Skeletal muscle cell (primary cell): ENCODE measurements at places on chromosomes 11 and 22.

GRCh38 chr11:4740735-4741134 is 29.0 kb downstream of the OR51F1 start:
- no peak for DNase-seq

DNA sequence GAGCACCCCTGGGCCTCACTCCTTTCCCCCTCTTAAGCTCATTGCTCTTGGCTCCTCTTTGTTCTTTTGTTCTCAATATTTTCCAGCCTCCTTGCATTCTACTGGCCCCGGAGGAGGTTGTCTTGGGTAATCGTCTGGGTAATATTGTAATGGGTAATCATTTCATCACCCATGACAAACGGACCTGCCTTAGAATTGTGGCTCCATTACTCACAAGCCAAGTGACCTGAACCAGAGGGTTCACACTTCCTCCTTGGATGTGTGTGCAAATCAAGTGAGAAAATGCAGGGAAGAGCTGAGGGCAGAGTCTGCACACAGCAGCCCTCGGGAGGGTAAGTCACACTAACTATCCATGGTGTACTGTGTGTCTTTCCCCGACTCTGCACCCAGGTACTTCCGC is 305.0 kb downstream of the BUD13 start:
- DNase-seq: no peak

- DNase-seq: no peak
These were observed 110.6 kb upstream of the ANO1 start for GRCh38 chr11:69967484-69967883.

- DNase-seq: peak; percentile 65
These were observed 257.8 kb upstream of the LUZP2 start for GRCh38 chr11:24238771-24239645.

GRCh38 chr22:36733271-36733670 is 29.7 kb upstream of the CACNG2 start:
- no peak for DNase-seq

DNA sequence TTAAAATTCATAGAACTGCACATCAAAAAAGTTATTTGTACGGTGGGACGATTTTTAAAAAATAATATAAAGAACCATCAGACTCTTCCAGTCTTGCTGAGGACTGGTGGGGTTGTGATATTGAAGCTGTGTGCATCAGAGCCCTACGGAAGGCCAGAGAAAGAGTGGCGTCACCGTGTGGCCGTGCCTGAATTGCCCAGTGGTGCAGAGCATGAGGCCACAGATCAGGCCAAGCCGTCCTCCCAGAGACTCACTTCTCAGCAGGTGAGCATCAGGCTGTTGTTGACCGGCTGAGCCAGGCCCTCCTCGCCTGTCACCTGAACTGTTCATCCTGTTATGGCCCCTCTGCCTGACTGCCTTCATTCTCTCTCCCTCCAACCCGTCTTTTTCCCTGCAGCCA is 1013.9 kb downstream of the TBC1D22A start:
- no peak for DNase-seq

GRCh38 chr11:12801976-12802375 is 127.8 kb downstream of the TEAD1 start:
- no peak for DNase-seq

- no peak for DNase-seq
These were observed 85.2 kb downstream of the TSPAN18 start for GRCh38 chr11:44811841-44812448.

DNA sequence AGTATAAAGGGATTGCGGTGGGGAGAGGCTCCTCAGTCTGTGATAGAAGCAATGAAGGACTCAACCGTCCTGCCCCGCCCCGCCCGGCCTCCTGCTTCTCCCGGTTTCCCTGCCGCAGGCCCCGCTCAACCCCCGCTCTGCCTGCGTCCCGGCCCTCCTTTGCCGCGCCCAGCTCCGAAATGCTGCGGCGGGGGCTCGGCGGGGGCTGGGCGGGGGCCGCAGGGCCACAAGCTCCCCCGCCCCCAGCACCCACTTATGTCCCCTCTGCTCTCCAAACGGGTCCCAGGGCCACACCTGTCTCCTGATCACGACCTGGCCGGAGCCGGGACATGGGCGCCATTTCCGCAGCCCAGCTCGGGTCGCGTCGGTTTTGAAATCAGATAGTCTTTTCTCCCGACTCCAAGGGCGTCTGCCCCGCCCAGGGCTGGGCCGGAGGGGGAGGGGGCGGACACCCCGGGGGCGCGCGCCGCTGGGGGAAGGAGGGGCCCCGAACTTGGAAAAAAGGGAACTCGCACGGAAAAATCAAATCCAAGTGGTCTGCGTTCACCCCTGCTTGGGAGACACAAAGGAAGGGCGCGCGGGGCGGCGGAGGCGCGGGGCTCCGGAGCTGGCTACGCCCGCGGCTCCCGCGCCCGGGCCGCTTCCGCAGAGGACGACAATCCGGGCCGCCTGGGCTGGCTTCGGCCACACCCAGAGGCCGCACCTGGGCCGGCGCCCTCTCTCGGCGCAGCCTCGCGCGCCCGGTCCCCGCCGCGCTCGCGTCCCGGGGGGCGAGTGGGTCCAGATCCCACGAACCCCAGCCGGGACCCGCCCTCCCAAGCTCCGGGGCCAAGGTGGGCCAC is 70.6 kb upstream of the EP300 start:
- DNase-seq: no peak

- no peak for DNase-seq
These were observed 11.2 kb upstream of the RBM4B start for GRCh38 chr11:66688561-66689534.

- no peak for DNase-seq
These were observed 108.9 kb upstream of the TOP3B start for GRCh38 chr22:22091400-22091878.

- no peak for DNase-seq
These were observed 41.8 kb upstream of the BARX2 start for GRCh38 chr11:129333873-129334272.

- no peak for DNase-seq
These were observed 454.1 kb upstream of the CADM1 start for GRCh38 chr11:115958089-115959000.

- no peak for DNase-seq
These were observed 508.7 kb upstream of the TENM4 start for GRCh38 chr11:79949574-79949973.

- DNase-seq: no peak
These were observed 8.9 kb downstream of the TTC17 start for GRCh38 chr11:43367382-43368178.

- DNase-seq: peak; percentile 55
These were observed 34.5 kb upstream of the ANO3 start for GRCh38 chr11:26297189-26297975.

DNA sequence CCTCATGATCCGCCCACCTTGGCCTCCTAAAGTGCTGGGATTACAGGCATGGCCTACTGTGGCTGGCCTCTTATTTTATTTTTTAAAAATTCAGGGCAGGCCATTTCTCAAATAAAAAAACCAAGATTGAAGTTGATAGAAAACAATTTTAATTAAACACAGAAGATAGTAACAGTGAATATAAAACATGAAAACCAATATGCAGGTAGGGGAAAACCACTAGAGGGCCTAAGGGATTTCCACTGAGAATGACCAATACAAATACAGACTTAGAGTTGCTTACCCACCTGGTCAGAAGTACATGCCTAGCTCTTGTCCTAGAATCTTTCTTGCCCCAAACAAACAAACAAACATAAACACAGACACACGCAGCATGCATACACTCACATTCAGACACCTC is 1.7 kb upstream of the RTCB start:
- DNase-seq: no peak

GRCh38 chr22:20865875-20866445 is 7.2 kb downstream of the SNAP29 start:
- DNase-seq: no peak

DNA sequence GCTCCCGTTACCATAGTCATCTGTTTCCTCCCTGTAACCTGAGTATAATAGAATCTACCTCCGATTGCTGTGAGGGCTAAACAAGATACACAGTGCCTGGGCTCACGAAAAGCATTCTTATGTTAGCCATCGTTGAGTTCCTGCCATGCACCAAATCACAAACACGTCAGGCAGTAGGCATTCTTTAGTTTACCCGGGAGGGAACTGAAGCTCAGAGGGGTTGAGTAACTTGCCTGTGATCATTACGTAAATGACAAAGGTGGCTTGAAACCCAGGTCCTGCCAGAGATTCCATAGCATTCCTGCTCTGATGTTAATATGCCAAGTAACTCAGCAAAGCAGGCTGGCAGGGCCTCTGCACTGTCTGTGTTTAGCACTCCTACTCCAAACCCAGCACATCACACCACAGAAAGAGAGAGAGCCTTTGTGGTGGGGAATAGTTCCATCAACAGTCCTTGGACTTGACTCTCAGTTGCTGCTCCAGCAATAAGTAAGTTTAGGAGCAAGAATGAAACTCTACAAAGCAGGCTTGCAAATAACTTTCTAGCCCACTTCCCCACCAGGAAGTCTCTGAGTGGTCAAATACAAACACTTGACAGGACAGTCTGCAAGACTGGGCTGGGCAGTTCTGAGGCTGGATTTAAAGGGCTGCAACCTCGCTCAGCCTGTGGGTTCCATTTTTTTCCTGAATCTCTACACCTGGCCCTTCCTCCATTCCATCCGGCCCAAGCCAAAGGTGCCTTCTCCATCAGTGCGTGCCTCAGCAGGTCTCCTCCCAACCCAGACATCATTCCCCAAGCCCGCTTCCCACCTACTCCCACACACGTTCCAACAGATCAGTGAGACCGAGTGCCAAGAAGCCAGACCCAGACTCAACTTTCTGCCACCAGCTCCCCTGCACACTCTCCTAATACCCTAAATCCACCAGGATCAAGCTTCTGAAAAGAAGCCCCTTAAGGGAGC is 1.1 kb downstream of the SCN2B start:
- no peak for DNase-seq

DNA sequence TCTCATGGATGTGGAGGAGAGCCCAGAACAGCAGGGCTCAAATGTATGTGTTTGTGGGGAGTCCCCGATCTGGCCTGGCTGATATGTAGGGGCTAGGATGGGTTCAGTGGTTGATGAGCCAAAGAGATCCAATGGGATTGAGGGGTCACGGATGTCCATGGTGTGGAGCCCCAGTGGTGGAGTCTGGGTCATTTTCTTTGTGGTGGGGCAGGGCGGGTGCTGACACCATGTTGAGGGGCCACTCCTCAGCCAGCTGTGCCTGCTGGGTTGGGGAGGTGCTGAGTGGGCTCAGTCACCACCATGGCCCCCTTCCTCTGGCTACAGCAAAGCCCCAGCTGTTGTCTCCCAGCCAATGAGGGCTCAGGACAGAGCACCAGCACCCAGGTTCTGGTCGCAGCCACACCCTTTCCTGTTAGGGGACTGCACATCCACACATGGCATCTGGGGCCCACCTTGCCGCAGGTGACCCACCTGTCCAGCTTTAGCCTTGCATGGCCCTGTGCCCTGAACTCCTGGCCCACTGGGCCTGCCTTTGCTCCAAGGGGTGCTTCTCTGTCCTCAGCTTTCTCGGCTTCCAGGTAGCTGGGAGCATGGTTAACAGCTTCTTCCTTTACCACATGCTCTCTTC is 3.2 kb upstream of the GNAZ start:
- DNase-seq: no peak

DNA sequence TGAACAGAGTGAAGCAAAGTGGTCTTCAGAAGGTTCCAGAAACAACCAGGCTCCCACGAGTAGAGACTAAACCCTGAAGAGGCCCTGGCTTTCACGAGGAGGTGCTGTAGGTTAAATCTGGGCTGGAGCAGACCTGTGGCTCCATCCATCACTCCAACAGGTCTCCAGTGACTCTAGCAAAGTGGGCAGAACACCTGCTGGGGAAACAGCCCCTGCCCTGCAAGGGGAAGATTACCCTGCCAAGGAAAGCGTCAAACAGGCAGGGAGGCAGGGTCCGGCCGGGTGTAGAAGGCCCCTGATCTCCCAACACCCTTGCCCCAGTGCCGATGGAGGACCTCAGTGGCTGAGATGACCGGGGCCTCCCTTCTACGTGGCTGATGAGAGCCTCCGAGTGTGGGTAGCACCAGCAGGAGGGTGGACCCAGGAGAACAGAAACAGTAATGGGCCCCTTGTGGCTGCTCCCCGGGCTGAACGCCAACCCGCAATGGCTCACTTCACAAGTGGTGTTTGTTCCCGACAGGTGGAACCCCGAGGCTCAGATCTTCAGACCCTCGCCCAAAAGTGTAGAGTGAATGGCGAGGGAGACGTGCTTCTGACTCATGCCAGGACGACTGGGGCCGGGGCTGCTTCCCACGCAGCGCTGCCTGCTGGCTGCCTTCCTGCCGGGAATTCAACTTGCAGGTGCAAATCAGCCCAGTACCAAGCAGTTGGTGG is 112.0 kb downstream of the SHANK2 start:
- DNase-seq: no peak

DNA sequence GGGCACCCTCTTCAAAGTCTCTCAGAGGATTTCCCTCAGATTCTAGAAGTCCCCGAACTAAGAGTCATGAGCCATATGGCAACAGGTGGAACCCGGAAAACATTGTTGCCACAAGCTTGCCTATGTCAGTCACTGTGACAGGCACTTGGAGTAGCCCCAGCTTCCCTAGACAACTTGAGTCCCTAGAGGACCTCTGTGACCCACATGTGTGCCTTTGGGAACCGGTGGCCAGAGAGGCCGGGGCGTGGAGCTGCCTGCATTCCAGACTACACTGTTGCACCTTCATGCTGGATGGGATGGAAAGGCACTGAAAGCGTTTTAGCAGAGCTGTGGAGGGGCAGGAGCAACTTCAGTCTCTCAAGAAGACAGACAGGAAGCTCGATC is 12.1 kb downstream of the SLC37A2 start:
- DNase-seq: no peak

- peak; percentile 55 for DNase-seq
These were observed at the start of gene PRR5 for GRCh38 chr22:44701824-44702478. Gene PRR5, plus strand, starts transcription at chr22:44702204. Its CDS starts 271 bp downstream, at chr22:44702475.

- no peak for DNase-seq
These were observed 136.0 kb upstream of the ARHGAP42 start for GRCh38 chr11:100550912-100551632.

- no peak for DNase-seq
These were observed 24.2 kb downstream of the POU2AF3 start for GRCh38 chr11:111322534-111322933.

DNA sequence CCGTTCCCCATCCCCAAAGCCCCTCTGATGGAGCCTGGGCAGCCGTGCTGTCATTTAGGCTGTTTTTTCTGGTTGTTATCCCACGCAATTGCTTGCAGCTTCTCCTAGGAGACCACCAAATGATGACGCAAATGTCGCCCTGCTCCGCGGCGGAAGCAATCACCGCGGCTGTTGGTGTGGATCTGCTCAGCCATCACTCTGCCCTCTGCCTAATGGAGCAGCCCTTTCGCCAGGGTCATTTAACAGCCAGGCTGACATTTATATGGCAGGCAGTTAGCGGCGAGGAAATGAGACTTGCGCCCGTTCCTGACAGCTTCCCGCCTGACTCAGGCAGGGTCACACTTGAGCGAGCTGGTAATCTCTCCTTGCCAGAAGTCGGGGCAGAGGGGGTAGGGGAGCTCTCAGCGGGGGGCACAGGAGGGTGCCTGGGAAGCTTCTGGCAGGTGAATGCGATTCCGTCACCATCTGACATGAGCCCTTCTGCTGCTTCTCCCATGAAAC is 97.9 kb upstream of the RTL6 start:
- DNase-seq: no peak

GRCh38 chr22:44940130-44940529 is 69.7 kb downstream of the PHF21B start:
- DNase-seq: no peak
